ENCODE measurements at places on chromosomes 5 and 9.

DNA sequence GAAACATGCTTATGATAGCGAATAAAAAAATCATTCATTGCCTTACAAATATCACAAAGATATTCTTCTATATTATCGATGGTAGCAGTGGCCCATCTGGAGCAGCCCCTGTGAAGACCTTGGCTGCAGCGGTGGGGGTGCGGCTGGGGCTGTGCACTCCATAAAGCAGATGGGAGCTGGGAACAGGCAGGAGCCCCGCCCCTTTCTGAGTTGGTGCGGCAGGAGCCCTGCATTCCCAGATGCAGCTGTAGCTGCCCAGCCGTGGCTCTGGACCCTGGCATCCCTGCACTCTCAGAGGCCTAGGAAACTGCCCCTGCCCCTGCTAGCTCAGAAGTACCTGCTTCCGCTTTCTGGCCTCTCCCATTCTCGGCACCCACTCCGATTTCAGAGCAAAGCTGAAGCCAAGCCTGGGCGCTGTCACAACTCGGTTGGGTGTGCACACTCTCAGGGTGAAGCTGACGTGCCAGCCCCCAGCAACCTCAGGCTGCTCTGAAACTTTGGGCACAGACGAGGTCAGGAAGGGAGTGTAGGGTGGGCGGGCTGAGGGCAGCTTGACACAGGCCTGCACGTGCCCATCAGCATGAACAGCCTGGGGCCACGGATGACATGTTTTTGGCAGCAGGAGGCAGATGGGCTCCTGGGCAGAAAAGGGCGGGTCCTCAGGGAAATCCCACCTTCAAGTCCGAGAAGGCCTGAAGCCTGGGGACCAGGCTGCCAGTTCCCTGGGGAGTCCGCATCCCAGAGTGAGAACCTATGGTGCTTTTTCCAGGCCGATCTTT lies 1440.8 kb upstream of the ACO1 start:
- DNase-seq, result no peak

DNA sequence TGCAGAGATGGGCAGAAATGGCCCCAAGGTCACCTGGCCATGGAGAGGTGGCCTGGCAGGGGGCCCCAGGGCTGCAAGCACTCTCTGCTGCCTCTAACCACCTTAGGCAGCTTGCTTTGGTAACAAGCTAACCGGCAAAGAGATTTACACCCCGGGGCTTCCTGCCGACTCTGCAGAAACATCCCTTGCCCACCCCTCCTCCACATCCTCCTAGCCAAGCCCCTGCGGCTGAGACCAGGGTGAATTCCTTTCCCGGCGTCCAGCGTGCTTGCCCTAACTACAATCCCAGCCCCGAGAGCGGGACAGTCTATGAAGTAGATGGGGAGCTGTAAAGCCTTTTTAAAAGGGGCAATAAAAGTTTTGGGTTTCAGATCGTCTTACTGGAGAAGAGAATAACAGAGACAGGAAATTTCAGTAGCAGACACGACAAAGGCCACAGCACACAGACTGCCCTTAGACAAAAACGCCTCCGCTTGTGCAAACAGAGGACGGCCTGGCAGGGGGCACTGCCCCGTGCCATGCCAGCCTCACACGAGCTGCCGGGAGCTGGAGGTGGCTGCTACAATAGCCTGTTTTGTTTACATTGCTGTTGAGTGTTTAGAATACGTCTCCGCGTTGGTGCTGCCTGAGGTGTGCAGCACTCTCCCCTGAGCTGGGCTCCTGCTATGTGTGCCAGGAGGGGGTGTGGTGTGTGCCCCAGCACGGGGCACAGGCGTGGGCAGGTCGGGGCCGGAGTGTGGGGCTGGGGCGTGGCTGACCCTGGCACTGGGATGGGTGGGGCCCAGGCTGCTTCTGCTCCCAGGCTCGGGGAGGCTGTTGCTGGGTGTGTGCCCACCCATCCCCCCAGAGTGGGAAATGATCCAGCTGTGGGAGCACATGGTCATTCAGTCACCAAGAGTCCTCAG lies 15.3 kb downstream of the MYMK start:
- DNase-seq, result no peak

DNA sequence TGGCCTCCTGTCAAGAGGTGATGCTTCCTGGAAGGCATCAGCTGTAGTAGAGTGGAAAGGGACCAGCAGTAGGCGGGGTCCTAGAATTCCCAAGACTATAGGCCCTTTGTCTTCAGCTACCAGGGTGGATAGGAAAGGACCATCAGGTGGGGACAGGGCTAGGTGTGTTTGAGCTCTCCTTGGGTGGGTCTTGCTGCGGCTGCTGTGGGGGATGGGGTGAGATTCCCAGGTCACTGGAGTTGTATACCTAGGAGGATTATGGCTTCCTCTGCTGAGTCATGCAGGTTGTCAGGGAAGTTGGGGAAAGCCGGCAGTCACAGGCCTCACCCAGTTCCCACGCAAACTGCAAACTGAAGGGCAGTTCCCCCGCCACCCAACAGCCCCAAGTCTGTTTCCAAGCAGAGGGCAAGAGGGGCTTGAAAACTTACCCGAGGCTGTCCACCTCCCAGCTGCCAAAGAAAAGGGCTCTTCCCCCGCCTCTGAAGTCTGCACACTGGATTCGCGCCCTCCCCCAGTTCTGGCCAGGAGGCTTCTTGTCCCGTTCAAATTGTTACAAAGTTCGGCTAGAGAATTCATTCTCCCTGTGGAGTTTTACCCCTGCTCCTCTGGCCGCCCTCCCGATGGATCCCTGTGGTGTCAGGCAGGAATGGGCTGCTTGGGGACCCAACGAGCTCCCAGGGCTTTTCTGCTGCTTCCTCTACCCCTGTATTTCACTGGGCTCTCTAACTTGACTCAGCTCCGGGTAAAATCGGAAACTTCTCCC lies 23.0 kb upstream of the ECM2 start:
- no peak for DNase-seq

DNA sequence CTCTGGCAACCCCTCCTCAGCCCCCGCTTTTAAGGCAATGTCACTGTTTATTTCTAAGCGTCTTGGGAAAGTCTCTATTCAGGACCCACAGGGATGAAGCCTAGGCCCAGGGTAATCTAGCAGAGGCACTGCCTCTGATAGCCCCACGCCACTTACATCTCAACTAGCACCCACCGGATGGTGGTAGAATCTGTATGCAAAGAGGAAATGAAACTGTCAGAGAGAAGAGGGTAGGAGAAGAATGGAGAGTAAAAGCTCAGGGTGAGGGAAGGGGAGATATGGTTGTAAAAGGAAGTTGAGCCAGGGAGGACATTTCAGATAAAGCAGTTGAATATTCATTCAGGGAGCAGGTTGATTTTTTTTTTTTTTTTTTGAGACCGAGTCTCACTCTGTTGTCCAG lies 3.0 kb downstream of the FRRS1L start:
- no peak for DNase-seq

GRCh38 chr5:180050121-180050940 lies 21.2 kb downstream of the RNF130 start:
- DNase-seq, result no peak

All from iris pigment epithelial cell (primary cell).